H9 (cell line): ENCODE measurements at places on chromosomes 5 and 9.

DNA sequence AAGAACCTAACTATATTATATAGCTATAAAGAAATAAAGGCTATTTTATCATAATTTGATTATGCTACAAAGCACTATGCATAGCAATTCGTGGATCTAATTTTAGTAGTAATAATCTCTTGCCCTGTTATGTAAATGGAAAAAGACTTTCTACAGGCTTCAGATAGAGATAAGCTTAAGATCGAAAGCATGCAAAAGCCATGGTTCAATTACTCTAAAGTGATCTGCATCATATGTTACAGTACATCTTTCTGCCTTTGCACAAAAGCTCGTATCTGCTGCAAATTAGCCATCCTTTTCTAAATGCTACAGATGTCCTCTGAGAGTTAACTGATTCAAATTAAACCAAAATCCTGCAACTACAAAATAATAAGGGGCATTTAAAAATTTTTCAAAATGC, 234.8 kb upstream of the TMEM161B start:
- DNase-seq = no peak

GRCh38 chr5:127922603-127923002, 161.0 kb upstream of the SLC12A2 start:
- DNase-seq = no peak

DNA sequence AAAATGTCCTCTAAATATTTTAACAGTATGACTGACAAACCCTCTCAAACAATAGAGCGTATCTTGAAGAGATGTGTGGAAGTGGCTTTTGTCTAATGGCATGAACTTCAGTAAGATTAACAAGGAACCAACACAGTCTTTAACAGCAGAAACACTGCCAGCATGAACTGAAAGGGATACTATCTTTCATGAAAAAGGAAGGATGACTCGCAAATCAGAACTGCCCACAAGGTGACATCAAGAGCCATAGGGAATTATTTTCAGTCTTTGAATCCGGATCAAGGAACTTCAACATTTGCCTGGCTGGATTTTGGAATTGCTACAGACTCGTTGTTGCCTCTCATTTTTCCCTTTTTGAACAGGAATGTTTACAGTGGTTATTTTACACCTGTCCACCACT, 5.1 kb upstream of the HEXB start:
- DNase-seq = no peak

- DNase-seq = no peak
Measured at GRCh38 chr9:73264631-73265030, 113.0 kb downstream of the ANXA1 start.

- no peak for DNase-seq
Measured at GRCh38 chr9:91781906-91782305, 168.1 kb downstream of the ROR2 start.

- DNase-seq = peak; percentile 37
Measured at GRCh38 chr9:126886034-126886822, 25.8 kb downstream of the ZBTB34 start.
